ENCODE measurements at places on chromosomes 13 and 19.

- no peak for ATAC-seq
Observed at GRCh38 chr19:51461723-51462161, 3.5 kb upstream of the SIGLEC8 start.

- no peak for ATAC-seq
Observed at GRCh38 chr19:11626252-11626651, 29.0 kb downstream of the ZNF627 start.

GRCh38 chr19:45040059-45040771 lies 1.4 kb downstream of the CLASRP start:
- no peak for ATAC-seq

DNA sequence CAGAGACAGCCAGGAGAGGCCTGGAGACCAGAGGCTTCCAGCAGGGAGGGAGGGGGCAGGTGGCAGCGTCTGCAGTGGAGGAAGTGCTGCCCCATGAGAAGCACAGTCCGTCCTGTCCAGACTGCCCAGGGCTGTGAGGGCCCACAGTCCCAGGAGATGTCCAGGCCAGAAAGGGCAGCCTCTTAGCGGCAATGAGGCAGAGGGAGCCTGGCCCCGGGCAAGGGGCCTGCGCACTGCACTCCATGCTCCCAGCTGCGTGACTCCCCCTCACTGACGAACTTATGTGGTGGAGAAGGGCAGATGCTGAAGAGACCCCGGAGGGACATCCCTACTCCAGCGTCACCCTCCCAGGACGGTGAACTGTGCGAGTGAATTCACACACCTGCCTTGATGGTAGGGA lies 115.3 kb downstream of the SOX1 start:
- ATAC-seq: no peak

DNA sequence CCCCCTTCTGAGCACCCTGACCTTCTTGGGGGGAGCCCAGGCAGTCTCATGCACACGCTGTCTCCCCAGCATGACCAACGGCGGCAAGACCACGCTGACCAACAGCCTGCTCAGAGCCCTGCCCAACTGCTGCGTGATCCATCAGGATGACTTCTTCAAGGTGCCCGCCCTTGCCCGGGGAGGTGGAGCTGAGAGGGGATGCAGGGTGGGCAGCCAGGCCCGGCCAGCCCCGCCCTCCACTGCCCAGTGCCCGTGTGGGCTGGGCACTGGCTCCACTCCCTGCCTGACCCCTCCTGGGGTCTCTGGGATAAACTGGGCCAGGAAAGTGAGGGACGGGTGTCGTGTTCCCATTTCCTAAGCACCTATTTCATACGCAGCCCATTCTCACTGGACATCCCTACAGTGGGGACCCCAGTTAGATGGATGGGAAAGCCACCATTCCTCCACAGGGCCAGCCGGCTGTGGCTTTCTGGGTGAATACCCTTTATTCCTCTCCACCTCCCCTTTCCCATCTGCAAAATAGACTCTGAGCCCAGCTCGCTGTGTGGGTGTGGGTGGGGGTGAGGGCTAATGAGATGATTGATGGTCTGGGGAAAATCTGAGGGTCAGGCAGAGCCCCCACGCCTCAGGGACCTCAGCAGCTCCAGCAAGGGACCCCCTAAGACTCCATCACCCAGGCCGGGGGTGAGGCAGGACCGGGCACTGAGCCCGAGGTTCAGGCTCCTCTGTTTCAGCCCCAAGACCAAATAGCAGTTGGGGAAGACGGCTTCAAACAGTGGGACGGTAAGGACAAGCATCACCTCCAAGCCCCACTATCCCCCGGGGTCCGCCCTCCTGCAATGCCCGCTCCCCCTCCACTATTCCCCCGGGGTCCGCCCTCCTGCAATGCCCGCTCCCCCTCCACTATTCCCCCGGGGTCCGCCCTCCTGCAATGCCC lies 3.9 kb downstream of the NMRK2 start:
- no peak for ATAC-seq

- no peak for ATAC-seq
Observed at GRCh38 chr13:83100237-83100636, 782.0 kb downstream of the SLITRK1 start.

GRCh38 chr19:14603990-14604387 lies 21.1 kb downstream of the CLEC17A start:
- peak; percentile 79 for ATAC-seq

Data from activated T-helper 17 cell treated with anti-CD3 and anti-CD28 coated beads, Interleukin-2, amount 50 U/mL, for 72 hours (primary cell).